NCI-H2029 (cell line): ENCODE measurements at places on chromosomes 2 and 18.

GRCh38 chr2:172253190-172254052 lies 150.7 kb upstream of the DLX2 start:
- peak; percentile 52 for DNase-seq

DNA sequence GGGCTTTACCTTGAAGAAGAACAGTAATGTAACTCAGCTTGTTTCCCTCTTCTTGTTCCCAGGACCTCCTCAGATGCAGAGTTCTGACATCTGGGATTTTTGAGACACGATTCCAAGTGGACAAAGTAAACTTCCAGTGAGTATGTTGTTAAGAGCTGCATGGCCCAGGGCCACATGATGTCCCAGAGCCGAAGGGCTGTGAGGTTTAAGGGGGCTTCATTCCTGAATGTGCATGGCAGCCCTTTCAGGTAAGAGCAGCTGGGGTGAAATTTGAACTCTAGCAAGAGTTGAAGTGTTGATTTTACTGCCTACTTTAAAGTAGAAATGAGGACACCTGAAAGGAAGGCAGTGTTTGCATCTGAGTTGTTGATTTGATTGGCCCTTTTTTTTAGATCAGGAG lies 13.3 kb downstream of the CHMP1B start:
- no peak for DNase-seq

- DNase-seq, result no peak
Measured at GRCh38 chr2:112096098-112096497, 41.0 kb downstream of the TMEM87B start.

DNA sequence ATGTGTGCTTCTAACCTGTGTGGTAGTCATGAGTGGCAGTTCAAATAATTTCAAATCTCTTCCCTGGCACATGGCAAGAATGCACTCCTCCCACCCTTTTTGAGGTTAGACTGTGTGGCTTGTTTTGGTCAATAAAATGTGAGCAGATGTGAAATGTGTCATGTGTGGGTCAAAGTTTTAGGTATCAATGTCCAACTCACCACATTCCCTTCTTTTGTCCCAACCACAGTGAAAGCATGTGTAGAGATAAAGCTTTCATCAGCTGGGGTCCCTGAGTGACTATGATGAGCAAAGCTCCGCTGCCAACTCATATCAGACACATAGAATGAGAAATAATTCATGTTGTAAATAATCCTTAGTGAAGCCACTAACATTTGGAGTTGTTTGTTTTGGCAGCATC lies 118.2 kb downstream of the PAX3 start:
- DNase-seq, result no peak

DNA sequence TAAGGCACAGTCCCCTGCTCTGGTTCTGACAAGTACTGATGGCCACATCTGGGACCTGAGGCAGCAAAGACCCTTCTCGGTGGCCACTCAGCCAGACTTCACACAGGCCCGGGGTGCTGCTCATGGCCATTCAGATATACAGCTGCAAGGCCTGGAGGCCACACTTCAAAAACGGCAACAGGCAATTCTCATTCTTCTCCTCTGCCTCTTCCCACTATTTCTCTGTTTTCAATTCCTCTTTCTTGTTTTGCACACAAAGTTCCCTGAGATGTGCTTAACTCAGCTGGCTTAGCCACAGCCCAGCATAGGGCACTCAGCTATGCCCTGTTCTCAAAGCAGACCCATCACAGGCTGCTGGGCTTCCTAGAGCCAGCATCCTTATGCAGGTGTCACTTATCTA lies 29.9 kb downstream of the PTPN18 start:
- DNase-seq, result no peak

- DNase-seq, result no peak
Measured at GRCh38 chr2:206392118-206392517, 51.2 kb upstream of the ADAM23 start.

- no peak for DNase-seq
Measured at GRCh38 chr18:53772293-53772692, 452.2 kb downstream of the MBD2 start.

DNA sequence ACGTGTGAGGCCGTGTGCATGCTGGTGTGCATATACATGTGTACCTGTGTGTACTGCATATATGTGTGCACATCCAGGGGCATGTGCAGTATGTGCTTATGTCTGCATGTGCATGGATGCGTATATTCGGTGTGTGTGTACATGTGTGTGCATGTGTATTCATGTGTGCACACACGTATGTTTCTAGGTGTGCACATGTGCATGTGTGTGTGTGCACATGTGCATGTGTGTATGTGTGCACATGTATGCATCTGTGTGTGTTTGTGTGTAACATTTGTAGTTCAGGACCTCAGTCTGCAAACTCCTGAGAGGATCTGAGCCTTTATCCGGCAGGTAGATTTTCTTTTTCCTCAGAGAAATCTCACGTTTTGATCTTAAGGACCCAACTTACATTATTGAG lies 201.7 kb downstream of the SNTG2 start:
- no peak for DNase-seq

DNA sequence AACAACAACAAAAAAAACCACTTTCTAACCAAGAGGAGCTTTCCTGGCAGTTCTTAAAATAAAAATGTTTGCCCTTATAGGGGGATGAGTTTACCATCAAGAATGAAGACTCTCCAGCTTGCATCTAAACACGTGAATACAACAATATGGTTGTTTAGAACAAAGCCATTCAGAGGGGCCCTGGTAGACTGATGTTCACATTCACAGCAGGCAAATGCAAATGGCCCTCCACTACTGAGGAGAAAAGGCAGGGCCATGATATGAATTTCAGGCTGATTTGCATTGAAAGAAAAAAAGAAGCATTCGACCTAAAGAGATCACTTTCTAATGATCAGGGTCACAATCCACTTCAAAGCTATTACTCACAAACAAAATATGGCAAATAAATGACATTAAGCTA lies 65.3 kb upstream of the OTOS start:
- DNase-seq, result no peak

DNA sequence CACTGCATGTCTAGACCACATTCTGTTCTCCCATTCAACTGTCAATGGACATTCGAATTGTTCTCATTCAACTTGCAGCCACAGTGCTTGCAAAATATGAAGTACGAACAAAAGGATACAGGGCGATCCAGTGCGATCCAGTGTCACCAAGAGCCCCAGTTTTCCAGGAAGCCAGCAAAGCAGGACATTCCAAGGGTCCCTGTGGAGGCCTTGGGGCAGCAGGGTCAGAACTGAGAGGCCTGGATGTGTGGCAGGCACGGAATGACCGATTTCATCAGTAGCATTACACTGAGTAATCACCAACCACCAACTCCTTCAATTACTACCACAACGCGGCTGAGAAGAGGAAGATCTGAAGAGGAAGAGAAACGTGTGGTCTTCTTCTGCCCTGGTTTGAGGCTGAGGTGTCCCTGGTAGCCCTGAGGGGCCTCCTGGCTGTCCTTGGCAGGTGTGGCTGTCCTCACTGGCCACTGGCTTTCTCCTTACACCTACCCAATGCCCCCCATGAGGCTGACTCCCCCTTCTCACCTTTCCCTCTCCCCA lies 172.7 kb upstream of the FHL2 start:
- no peak for DNase-seq

- DNase-seq, result no peak
Measured at GRCh38 chr2:64133828-64134227, 10.4 kb downstream of the PELI1 start.
